Activated T-helper 17 cell treated with anti-CD3 and anti-CD28 coated beads, Interleukin-2, amount 50 U/mL, for 72 hours (primary cell): ENCODE measurements at places on chromosomes 1 and 21.

GRCh38 chr1:151540982-151541377 is 871 bp downstream of the TUFT1 start:
- no peak for ATAC-seq

GRCh38 chr1:217564833-217565232 is 66.1 kb downstream of the GPATCH2 start:
- ATAC-seq = no peak

- no peak for ATAC-seq
Observed at GRCh38 chr1:36658838-36659237, 176.1 kb upstream of the CSF3R start.

DNA sequence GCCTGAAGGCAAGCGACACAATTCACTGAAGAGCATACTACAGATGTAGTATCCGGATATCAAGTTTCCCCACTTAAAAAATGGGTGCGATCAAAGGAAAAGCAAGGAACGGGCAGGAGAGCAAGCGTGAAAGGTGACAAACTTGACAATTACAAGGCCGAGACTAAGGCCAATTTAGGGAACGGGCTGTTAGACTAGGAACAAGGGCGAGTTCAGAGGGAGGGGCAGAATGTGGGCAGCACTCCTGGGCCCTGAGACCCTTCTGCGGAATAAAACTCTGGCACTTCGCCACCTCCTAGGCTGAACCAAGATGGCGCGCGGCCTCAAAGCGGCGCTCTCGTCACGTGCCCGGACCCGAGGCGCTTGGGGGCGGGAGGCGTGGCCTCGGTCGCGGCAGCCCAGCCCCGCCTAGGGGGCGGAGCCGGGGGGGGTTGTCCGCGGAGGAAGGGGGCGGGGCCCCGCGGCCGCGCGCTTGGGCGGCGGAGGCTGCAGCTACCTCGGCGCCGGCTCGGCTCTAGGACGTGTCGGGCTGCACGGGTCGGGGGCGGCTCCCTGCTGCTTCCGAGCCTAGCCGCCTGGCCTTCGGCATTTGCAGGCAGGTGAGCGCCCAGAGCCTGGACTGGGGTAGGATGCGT is at the start of gene PPFIA4:
TSS of gene PPFIA4 (plus strand) at position 461 of the 635 bp plus-strand sequence. CDS start 12,518 bp downstream, outside the sequence.
- peak; percentile 93 for ATAC-seq

- ATAC-seq = no peak
Observed at GRCh38 chr1:187985897-187986654, 1157.3 kb downstream of the PLA2G4A start.

GRCh38 chr1:38031513-38031866 is 15.1 kb downstream of the POU3F1 start:
- ATAC-seq = no peak

GRCh38 chr1:167676205-167676915 is 45.4 kb upstream of the MPZL1 start:
- peak; percentile 82 for ATAC-seq

DNA sequence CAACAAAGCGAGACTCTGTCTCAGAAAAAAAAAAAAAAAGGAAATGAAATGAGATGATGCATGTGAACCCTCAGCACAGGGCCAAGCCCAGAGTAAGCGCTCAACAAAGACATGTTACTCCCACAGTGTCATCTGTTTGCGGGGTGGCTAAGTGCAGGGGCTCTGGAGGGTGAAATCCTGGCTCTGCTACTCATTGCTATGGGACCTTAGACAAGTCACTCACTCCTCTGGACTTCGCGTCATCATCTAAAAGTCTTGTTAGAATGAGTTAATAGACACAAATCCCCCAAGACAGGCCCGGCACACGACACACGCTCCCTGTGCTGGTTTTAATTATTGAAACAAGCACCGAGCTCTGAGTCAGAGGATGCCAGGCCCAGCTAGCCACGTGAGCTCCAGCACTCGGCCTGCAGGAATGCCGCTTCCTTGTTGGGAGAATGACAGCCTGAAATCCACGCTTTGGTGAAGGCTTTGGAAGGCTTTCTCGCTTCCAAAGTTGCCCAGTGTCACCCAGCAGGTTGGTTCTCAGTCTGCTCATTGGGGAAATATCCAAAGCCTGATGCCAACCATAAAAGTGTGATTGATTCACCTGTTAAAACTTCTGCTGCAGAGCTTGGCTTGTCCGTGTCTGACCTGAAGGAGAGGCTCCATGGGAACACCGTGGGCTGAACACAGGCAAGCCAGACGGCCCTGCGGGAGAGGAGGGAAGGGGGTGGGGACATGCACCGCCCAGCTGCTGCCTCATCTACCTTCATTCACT is 36.7 kb upstream of the TARDBP start:
- no peak for ATAC-seq

DNA sequence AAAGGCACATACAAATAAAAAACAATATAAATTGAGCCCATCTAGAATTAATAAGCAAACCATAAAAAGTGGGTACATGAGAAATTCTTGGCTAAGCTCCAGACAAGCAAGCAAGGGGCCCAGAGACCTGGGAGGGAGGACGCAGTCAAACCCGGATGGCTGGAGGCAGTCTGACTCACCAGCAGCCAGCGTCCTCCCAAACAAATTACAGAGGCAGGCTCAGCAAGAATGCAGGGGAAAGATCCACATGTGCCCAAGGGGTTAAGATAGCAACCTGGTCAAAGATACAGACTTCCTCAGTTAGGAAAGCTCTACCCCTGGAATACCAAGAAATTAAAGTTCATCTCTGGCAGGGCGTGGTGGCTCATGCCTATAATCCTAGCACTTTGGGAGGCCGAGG is 7.4 kb upstream of the TIAM1 start:
- ATAC-seq = no peak

DNA sequence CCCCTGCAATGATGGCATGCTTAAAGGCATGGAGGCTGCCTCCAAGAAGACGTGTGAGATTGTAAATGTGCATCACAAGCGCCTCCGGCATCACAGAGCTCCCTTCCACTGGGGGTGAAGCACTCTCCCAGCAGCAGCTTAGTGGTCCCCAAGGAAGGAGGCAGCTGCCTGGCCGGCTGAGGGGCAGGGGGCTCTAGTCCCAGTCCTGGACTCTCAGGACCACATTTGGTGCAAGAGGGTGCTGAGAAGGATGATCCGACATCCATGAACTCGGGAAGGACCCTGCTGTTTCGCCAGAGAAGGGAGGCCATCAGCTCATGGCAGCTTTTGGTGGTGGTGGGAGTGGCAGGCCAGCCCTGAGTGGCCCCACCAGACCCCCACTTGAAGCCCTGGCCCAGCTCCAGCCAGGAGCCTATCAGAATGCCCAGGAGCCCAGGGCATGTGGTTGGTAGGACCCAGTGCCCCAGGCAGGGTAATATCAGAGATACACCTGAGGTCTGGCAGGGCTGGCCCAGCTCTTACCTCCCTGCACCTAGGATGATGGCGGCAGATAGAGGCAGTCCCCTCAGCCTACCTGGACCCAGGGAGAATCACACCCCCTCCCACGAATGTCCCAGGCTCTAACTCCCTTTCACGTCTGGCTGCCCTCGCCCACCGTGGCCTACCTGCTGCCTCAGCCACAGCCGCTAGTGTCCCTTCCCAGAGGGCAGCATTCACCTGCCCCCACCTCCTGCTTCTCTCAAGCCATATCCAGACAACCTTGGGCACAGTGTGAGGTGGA is 2.4 kb upstream of the WNT9A start:
- ATAC-seq = no peak

DNA sequence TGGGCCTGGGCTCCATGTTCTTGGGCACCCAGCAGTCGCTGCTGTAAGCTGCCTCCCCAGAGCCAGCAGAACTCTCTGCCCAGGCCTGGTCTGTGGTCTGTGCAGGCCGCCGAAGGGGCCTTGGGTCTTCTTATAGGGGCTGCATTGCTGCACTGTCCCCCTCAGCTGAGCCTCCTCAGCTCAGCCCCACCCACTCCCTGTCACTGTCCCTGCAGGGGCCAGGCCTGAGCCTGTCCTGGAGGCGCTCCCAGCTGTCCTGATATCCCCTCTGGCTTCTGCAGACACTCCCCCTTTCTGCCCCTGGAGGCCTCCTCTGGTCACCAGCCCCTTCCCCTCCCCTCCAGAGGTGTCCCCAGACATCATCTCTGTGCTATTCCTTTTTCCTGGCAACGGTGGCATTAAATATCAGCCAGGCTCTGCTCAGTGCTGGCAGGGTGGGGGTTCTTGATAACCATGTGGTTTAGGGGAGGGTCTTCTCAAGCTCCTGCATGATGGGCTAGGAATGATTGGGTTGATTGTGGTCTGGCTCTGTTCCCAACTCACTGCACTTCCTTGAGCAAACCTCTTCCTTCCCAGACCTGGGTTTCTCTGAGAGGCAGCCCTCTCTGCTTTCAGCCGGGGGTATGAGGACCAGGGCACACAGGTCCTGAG is 3.7 kb upstream of the FOXO6 start:
- ATAC-seq = no peak

DNA sequence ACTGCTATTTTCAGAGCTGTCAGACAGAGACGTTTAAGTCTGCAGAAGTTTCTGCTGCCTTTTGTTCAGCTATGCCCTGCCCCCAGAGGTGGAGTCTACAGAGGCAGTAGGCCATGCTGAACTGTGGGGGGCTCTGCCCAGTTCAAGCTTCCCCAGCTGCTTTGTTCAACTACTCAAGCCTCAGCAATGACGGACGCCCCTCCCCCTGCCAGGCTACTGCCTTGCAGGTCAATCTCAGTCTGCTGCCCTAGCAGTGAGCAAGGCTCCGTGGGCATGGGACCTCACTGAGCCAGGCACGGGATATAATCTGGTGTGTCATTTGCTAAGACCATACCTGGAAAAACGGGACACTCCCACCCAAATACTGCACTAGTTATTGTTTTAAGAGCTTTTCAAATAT is 219.7 kb downstream of the BRINP3 start:
- ATAC-seq = no peak

GRCh38 chr1:3847081-3847480 is 9.9 kb downstream of the CEP104 start:
- no peak for ATAC-seq
